Stimulated activated CD4-positive, alpha-beta T cell treated with anti-CD3 and anti-CD28 coated beads, Interleukin-15, amount 100 ng/mL, for 1 hour (primary cell): ENCODE measurements at places on chromosomes 2 and 18.

GRCh38 chr2:129160879-129161278 is 818.6 kb upstream of the RAB6C start:
- no peak for DNase-seq

- DNase-seq, result no peak
Observed at GRCh38 chr2:16729335-16729734, 63.7 kb upstream of the CYRIA start.

DNA sequence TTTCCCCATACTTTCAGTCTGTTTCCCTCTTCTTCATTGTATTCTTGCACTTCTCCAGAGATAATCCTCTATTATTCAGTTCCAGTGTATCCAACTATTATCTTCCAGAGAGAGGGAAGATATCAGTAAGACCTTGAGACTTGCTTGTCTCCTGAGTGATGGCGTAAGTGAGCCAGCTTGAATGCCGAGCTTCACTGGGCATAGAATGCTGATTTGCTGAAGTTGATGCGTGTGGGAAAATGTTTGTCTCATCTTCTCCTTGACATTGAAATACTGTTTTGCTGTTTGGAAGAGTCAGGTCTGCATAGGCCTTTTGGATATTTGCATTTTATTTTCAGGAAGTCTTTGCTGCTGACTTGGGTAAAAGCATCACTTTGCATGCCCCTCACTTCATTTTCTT is 41.1 kb upstream of the MGAT5 start:
- no peak for DNase-seq

- no peak for DNase-seq
Observed at GRCh38 chr2:106054880-106055655, 139.0 kb downstream of the UXS1 start.

DNA sequence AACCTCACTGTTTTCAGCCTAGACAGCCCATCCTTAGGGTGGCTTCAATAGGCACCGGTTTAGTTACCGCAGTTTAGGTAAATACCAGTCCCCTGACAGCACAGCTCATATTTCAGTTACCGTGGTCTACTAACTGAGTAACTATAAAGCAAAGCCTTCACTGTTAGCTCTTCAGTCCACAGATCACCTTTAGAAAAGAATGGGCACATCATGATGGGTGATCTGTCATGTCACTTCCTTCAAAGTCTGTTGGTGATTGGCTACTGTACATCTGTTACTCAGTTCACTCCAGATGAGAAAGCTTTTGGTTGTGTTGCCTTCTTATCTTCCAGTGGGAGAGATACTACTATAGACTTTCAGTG is 21.0 kb downstream of the SLC20A1 start:
- DNase-seq, result no peak

- no peak for DNase-seq
Observed at GRCh38 chr2:236606023-236606422, 36.4 kb downstream of the ACKR3 start.

DNA sequence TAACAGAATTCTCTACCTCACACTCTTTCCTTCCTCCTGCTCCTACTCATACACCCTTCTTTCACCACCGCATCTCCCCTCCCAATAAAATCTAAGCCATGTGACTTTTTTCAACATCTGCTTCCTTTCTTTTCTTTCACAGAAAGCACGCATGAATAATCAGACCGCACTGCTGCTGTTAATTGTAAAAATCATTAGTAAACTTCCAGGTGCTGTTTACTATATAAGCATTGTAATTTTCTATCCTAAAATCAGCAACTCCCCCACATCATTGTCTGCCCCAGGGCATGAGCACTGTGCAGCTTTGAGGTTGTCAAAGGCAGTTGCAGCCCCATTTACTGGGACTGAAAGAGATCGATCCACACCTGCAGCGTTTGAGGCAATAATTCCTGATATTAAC is 782.6 kb upstream of the ID2 start:
- DNase-seq, result no peak

- no peak for DNase-seq
Observed at GRCh38 chr2:38263293-38263692, 113.8 kb downstream of the ATL2 start.

DNA sequence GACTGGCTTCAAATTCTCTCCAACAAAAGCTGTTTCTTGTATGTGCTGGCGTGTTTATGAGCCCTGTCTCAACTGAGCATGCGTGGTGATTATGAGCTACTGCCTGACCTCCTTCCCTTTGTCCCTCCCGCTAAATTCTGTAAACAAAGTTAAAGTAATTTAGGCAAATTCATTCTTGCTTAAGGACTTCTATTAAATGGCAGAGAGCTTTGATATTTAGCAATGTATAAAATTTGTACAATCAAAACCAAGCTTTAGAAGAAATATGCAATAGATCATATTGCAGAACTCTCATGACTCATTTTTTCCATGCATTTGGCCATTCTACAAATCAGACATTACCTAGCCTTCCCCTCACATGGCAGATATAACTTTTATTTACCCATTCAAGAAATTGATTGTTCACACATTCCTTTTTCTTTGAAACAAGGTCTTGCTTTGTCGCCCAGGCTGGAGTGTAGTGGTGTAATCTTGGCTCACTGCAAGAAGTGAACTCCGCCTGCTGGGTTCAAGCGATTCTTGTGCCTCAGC is 18.2 kb downstream of the IGFBP2 start:
- DNase-seq, result no peak

DNA sequence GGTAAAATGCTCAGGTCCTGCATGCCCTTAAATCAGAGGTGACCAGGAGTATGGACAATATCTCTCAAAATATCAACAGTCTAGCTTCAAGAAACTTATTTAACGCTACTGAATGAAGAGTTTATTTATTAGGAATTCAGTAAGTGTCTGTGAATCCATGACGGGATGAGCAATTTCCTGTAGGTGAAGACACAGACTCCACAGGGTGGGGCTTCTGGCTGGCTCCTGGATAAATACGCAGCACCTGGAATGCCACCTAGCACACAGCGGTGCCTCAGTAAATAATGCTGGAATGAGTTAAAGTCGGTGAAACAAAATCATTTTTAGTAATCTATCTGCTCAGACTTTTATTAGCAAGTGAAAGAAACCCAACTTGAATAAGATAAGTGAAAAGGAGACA is 29.4 kb upstream of the MBP start:
- DNase-seq, result no peak
